Left lung (tissue), 14 donors: ENCODE measurements at places on chromosomes 1 and 21. TPM values are rescaled to one million over a fixed set of nuclear protein-coding genes. Genes with fewer than 3 reads are reported as not detected.
A peak's percentile ranks its signal among the peaks of the same experiment; 100 is the strongest.

DYNLT4 gene
- not detected for total RNA-seq

- H3K4me3 ChIP-seq = peak overlapping the region; percentile 95
- H3K27ac ChIP-seq = peak overlapping the region; percentile 86
- no peaks in the 10 kb centered on the region for H3K36me3 ChIP-seq
- H3K27me3 ChIP-seq = peaks cover 20% of the 10 kb centered on the region
- H3K4me1 ChIP-seq = peaks cover 12% of the 10 kb centered on the region
Observed at GRCh38 chr1:178094739-178095645, 1.1 kb downstream of the RASAL2 start.

RHEX gene
- total RNA-seq = 2.4 TPM

LENEP gene
- total RNA-seq = 0.52 TPM
